Stimulated activated CD8-positive, alpha-beta memory T cell treated with anti-CD3 and anti-CD28 coated beads, Interleukin-7, amount 100 ng/mL, for 1 hour (primary cell): ENCODE measurements at places on chromosomes 4 and X.

GRCh38 chr4:184168406-184169019, 49.2 kb downstream of the ENPP6 start:
- DNase-seq = peak; percentile 6

- DNase-seq = no peak
These were observed 29.8 kb upstream of the SLC7A3 start for GRCh38 chrX:70960730-70961129.

DNA sequence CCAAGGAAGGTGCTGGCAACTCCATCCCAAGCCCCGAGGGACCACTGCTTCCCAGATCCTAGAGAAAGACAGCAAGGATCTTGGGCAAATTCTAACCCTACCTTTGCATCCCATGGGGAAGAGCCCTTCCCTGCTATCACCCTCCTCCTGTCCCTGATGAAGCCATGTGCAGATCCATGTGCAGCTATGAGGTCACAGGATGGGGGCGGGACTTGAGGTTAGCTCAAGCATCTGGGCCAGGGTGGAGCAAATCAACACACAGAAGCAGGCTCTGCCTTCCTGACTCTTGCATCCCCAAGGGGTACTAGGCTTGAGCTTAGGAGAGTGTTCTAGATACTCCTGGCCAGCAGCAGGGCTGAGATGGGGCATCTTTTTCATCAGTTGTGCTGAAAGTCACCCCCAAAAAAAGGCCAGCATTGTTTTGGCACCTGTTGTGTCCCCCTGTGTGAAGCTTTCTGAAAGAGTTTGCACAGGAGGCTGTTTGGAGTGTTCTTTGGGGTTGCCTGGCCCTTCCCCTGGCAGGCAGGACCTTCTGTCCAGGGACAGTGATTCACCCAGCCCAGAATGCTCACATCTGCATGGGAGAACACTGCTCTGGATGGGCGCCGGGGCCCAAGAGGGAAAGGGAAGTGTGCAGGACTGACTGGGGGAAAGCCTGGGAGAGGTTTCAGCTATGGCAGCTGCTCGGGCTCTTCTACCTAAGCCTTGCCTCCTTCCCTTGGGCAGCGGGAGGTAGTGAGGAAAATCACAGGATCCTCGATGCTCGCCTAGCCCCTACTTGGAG, 50.8 kb downstream of the PRPS1 start:
- DNase-seq = no peak

- no peak for DNase-seq
These were observed 338.0 kb downstream of the SPOCK3 start for GRCh38 chr4:166896254-166896653.

- no peak for DNase-seq
These were observed 740.1 kb downstream of the KLHL13 start for GRCh38 chrX:117376460-117376859.

- no peak for DNase-seq
These were observed 8.1 kb upstream of the DTHD1 start for GRCh38 chr4:36273276-36273675.

DNA sequence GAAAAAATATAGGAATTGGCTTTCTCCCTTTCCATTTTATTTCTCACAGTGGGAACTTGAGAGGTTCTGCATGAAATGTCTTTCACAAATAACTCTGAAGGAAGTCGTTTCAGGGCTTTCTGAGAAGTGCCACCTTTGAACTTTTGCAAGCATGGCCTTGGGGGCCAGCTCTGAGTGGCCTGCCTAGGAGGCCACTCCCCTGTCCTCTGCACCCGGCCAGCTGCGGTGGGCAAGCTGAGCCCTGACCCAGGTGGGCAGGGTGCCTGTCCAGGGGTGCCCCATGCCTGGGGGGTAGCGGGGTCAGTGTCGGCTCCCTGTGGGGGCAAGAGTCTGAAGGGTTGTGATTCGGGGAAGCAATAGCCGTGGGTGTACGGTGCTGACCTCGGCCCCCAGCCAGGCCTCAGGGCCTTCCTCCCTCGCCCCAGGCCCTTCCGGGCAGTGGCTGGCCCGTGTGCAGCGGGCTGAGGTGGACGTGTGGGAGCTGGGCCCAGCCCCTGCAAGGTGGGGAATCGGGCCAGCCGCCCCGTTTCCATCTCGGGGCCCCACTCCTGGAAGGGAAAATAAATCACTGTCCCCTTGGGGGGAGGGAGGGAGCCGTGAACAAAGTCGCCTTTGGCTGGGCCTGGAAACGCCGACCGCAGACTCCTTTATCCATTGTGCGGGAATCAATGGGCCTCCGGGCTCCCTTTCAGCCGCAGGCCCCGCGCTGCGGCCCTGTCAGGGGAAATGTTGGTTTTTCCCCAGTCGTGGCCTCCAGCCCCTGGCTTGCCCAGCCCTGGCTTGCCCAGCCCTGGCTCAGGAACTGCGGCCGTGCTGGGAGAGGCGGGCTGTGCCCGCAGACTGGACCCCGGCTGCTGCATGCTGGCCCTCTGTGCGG, 3.1 kb downstream of the FGFRL1 start:
- no peak for DNase-seq

DNA sequence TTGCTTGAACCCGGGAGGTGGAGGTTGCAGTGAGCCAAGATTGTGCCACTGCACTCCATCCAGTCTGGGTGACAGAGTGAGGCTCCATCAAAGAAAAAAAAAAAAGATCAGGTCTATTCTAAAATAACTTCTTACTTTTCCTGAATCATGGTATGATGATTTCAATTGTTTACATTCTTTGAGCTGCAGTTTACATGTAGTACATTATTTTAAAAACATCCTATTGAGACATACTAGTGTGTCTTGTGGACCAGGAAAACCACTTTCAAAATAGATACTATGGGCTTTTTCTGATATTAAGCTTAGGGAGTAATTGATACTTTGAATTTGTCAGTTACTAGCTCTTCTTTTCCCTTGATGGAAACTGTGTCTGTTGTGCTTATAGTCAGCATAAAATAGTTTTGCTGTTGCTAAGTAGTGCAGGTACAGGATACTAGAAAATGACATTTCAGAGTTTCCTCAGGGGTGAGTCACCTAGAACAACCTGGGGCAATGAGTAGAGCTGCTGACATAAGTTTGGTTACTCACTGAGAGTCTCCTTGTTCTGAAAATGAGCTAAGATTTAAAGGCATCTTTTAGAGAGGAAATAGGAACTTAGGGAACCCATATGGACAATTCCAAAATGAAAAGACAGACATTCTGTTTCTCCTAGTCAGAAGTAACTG, 53.2 kb upstream of the C4orf54 start:
- no peak for DNase-seq

DNA sequence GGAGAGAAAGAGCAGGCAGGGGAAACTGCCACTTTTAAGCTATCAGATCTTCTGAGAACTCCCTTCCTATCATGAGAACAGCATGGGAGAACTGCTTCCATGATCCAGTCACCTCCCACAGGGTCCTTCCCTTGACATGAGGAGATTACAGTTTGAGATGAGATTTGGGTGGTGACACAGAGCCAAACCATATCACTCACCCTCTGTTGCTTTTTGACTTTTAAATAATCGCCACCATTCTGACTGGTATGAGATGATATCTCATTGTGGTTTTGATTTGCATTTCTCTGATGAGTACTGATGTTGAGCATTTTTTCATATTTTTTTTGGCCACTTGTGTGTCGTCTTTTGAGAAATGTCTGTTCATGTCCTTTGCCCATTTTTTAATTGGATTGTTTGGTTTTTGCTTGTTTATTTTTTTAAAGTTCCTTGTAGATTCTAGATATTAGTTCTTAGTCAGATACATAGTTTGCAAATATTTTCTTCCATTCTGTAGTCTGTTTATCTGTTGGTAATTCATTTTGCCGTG, 6.5 kb upstream of the PAQR3 start:
- no peak for DNase-seq

DNA sequence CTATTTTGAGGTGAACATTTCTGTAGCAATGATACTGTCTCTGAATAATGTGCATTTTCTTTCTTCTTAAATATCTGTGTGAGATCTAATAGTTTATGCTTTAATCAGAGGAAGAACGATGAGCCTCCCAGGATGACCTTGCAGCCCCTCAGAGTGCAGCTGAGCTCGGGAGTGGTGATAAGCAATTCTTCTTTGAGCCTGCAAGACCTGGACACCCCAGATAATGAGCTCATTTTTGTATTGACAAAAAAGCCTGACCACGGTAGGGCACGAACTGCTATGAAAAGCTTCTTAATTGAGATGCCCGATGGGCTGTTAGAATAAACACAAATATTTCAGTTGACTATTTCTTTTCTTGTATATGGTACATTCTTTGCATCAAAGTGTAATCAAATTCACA, 105.0 kb upstream of the ANXA3 start:
- no peak for DNase-seq

DNA sequence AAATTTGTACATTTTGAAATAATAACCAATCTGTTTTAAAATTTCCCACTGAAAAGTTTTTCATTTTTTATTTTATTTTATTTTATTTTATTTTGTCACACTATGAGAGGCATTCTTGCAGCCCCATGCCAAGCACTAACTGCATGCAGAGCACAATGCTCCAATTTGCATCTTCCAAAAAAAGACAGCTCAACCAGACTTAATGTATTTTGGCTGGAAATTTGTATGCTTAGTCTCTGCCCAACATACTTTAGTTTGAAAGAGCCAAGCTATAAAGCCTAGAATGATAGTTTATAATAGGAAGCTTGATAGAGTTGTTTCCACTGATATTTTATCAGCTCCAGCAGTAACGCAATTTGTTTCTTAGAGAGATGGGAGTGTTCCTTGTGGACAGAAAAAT, 235.5 kb downstream of the GALNTL6 start:
- DNase-seq = no peak

DNA sequence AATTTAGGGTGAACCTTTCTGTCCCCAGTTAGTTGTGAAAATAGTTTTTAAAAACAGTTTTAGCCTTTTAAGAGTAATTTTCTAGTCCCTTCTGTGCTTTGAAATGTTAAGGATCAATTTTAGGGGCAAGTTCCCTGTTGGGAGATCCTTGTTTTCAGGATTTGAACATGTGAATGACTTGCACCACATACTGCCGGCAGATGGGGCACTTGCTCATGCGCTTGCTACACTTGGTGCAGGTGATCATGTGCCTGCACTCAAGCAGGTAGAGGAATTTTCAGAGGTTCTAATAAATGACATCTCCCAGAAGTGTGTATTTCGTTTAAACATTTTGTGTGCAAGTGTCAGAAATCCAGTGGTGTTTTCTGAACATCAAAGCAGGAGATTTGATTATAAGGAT, 195.9 kb downstream of the CHM start:
- no peak for DNase-seq

- DNase-seq = no peak
These were observed 341 bp upstream of the PRPS2 start for GRCh38 chrX:12790885-12791256.

- no peak for DNase-seq
These were observed 32.8 kb downstream of the ZNF595 start for GRCh38 chr4:85951-86350.

DNA sequence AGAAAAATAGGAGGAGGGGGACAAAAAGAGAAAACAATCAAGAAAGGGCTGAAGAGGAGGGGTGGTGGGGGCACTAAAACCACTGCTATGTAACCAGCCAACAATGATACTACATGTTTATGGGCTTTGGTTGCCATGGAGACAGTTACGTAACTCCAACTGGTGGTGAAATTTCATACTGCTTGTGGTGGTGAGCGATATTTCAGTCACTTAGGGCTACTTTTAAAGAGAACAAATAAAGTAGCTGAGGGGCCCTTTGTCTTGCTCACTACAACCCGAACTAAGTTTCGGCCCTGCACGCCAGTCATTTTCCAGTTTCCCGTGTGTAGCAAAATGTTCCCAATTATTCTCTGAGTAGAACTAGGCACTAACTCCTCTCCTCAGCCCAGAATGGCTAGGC, 275.2 kb upstream of the EDA2R start:
- DNase-seq = no peak

GRCh38 chrX:45274576-45274975, 73.9 kb upstream of the DIPK2B start:
- DNase-seq = no peak

GRCh38 chr4:185323606-185324005, 72.1 kb downstream of the LRP2BP start:
- no peak for DNase-seq

DNA sequence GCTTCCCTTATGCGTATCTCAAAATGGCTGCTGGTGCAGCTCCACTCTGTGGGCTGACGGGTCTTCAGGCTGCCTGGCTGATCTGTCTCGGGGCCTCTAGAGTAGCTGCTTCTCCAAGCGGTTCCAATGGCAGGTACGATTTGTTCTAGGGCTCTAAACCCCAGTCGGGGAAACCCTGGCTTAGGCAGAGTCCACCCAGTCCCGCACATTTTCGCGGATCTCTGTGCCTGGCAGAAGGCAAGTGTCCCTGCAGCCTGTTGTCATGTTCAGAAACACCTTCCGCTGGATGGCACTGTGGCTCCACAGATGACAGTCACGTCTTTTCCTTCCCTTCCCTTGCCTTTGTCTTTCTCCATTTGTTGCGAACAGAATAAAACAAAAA, 54.4 kb downstream of the NBDY start:
- DNase-seq = peak; percentile 55

GRCh38 chr4:169179609-169180521, 90.9 kb downstream of the SH3RF1 start:
- DNase-seq = no peak

DNA sequence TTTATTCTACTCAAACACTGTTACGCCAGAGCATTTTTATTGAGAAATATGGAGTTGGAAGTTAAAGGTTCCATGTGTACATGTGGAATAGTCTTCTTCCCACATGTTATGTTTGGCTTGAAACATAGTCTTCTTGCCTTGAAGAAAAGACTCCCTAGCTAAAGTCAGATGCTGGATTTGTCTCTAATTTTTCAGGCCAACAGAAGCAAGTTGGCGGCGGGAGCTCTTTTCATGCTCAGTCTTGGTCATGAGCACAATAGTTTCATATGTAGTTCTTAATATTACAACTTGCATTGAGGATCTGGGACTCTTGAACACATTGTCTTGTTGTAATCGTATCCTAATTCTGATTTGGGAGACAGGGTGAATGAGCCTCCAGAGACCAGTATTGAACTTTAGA, 19.4 kb downstream of the SEPTIN11 start:
- no peak for DNase-seq

- DNase-seq = no peak
These were observed 12.2 kb upstream of the MCF2 start for GRCh38 chrX:139720136-139720535.

DNA sequence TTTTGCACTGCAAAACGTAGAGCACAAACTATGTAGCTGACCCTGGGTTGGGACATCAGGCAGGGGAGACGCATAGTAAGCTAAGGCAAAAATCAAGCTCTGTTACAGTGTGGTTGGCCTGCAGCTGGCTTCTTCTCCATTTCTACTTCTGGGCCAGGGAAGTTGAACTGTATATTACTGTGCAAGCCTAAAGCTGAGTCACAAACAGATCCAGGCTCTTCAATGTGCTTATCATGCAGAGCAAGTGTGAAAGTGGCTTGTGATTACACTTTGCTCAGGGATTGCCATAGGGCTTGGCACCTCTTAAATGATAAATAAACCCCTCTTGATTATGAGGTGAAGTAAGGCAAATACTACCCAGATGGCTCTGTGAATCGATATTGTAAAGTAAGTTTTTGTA, 40.5 kb downstream of the CLDN34 start:
- no peak for DNase-seq

GRCh38 chrX:24412637-24413363, 52.3 kb upstream of the PDK3 start:
- DNase-seq = no peak

- no peak for DNase-seq
These were observed 11.2 kb downstream of the NEK1 start for GRCh38 chr4:169601016-169601771.
